ENCODE measurements at places on chromosomes 3 and 15.

- DNase-seq = no peak
These were observed 77.6 kb downstream of the DAPK2 start for GRCh38 chr15:63968700-63969099.

DNA sequence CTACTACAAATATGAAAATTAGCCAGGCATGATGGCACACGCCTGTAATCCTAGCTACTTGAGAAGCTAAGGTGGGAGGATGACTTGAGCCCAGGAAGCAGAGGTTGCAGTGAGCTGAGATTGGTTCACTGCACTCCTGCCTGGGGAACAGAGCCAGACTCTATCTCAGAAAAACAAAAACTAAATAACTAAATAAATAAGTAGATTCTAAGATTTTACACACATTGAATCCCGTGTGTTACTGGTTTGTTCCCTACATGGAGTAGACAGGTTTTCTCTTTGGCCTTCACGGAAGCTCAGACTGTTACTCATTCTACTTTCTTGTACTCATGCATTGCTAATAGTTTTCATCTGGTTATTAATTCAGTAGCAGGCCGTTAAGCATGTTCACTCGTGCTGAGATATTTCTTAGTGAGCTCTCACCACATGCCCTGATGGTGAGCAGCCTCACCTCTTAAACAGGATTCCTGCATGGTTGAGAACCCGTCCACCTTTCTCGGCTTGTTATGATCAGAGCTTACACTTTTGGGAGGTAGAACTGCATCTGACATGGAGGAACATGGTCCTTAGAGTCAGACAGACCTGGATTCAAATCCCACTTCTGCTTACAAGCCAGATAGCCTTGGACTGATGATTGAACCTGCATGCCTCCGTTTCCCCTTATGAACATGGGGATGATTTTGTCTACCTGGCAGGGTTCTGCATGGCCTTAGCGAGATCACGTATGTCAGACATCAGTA lies 49.1 kb downstream of the CMTM7 start:
- no peak for DNase-seq

DNA sequence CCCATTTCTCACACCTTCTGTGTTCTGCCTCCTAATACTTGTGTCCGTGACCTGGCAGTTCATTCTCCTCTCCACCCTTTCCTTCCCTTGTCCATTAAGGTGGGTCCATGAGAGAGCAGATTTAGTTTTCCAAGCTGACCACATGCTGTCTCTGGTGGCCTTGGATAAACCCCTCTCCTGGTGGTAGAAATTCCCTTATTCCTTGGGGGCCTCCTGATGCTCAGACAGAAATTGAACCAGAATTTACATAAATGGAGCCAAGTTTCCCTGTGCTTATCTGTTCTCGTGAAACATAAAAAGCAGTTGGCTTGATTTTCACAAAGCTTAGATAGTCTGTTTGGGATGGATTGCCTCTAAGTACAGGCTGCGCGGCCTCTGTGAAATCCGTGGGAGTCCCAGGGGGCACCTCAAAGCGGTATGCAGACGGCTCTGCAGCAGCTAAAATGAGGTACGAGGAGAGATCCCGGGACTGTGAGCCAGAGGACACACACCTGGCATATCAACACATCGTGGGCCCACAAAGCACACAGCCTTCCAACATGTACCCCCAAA lies 101.0 kb upstream of the NMNAT3 start:
- no peak for DNase-seq

DNA sequence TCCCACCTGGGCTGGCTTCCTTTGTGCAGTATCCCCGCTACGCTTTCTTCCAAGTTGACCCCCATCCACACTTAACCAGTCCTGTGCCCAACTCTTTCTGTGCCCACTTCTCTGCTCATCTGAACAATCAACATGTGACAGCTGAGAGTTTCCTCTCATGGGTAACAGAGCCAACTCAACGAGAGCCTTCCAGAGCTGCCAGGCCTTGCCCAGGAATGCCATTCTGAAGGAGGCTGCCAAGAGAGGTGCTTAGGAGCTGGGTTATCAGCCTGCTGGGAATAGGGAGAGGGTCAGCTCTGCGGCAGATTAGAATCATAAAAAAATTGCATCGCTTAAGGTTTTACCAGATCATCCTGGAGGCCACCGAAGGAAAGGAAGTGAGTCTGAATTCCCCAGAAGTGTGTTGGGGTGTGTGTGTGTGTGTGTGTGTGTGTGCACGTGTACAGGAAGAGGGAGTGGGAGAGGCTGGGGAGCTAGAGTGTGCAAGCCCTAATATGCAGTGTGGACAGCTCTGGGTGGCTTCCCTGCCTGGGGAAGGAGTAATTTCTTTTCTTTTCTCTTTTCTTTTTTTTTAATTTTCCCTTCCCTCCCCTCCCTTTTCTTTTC lies 66.7 kb downstream of the ITGA11 start:
- no peak for DNase-seq

GRCh38 chr3:186361246-186361761 lies 730 bp downstream of the DGKG start:
- no peak for DNase-seq
